ENCODE measurements at places on chromosomes 5 and 9. TPM values are rescaled to one million over a fixed set of nuclear protein-coding genes. Genes with fewer than 3 reads are reported as not detected.

NRG2 gene
- total RNA-seq = 0.52 TPM

RANBP3L gene
- total RNA-seq = under 0.01 TPM

DNA sequence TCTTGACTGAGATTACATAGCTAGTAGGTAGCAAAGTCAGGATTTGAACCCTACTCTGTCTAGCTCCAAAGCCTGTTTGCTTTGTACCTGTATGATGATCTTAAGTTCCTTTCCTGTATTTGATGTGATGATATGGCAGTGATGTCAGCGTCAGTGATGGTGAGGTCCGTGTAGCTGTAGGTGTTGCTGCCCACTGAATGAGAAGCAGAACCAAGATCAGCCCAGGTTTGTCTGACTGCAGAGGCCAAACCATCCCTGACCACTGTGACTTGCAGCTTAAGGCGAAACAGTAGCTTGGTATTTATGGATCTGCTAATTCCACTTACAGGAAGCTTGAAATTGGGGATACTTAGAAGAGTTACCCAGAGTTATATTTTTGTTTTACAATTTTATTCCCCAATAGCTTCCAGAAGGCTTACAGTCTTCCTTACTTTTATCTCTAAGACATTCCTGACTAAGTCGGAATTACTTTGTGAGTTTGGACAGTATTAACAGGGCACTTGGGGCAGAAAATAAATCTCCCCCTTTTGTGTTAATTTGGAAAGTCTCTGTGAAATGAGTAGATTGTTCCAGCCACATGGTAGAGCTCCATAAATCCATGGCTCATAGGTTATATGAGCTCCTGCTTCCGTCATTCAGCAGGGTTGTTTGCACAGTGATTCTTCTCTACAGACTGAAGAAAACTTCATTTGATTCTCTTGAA, 273.4 kb downstream of the NR3C1 start:
- DNase-seq = no peak

- DNase-seq = no peak
Measured at GRCh38 chr5:111385970-111386831, 126.1 kb downstream of the STARD4 start.

GRCh38 chr9:37026113-37026930, 7.7 kb downstream of the PAX5 start:
- no peak for DNase-seq

ORM2 gene
- total RNA-seq = not detected

MEF2C gene
- 1.8 TPM for total RNA-seq

DNA sequence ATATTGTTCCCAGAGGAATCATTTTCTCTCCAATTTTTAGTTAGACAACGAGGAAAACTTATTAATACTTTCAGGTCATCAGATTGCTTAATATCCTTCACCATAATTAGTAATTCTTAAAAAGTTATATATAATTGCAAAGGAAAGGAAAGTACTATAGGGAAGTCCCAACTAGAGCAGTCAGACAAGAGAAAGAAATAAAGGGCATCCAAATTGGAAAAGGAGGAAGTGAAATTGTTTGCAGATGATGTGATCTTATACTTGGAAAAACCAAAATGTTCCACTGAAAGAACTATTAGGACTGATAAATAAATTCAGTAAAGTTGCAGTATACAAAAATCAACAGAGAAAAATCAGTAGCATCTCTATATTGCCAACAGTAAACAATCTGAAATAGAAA, 223.5 kb upstream of the MEF2C start:
- no peak for DNase-seq

ANKRD34B gene
- total RNA-seq = 4.4 TPM

- peak; percentile 12 for DNase-seq
Measured at GRCh38 chr5:124523897-124524296, 222.5 kb downstream of the ZNF608 start.

- DNase-seq = no peak
Measured at GRCh38 chr5:73318308-73318719, 130.3 kb downstream of the FOXD1 start.

GRCh38 chr5:131984956-131985665, 26.3 kb downstream of the ACSL6 start:
- no peak for DNase-seq

GRCh38 chr9:115730396-115730795, 423.2 kb upstream of the PAPPA start:
- no peak for DNase-seq

DNA sequence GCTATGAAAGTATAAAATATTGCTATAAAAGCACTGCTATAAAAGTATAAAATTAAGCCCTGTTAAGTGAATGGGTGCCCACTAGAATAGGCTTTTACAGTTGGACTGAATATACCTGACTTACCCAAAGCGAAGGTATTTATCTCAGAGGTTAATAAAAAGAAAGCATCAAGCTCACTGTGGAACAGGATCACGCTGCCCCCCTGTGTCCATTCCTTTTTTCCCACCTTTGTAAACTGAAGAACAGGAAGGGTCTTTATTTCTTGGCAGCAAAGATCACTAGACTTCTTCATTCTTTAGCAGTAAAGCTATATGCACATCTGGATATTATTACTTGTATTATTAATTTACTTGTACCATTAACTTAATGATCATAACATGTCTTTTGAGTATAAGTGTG, 22.1 kb upstream of the PLPP6 start:
- peak; percentile 29 for DNase-seq

CATSPER3 gene
- not detected for total RNA-seq

DNA sequence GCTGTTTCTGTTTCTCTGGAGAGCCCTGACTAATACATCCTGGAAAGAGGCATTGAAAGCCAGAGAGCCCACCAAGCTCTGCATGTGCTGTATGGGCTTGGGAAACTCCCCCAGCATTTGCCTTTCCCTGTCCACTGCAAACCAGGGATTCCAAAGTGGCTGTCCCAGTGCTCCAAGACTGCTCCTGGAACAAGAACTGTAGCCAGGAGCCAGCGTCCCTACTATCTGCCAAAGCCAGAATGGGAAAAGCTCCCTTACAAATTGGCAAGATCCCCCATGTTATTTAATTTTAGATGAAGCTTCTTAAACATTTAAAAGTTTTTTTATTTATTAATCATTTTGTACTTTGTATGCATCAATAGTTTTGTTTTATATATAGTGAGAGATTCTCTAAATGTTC, 263.2 kb downstream of the GABRB2 start:
- DNase-seq = no peak

FAM151B gene
- 0.69 TPM for total RNA-seq

GRCh38 chr5:178113141-178113787, at the start of gene N4BP3:
Gene N4BP3, plus strand, starts transcription at chr5:178113532. Its CDS starts 6,052 bp downstream, at chr5:178119584.
- DNase-seq = peak; percentile 40

PCDHA1 gene
- total RNA-seq = 0.35 TPM

CCNH gene
- 59.2 TPM for total RNA-seq

OR1B1 gene
- not detected for total RNA-seq

PAPPA gene
- 2.5 TPM for total RNA-seq

DNA sequence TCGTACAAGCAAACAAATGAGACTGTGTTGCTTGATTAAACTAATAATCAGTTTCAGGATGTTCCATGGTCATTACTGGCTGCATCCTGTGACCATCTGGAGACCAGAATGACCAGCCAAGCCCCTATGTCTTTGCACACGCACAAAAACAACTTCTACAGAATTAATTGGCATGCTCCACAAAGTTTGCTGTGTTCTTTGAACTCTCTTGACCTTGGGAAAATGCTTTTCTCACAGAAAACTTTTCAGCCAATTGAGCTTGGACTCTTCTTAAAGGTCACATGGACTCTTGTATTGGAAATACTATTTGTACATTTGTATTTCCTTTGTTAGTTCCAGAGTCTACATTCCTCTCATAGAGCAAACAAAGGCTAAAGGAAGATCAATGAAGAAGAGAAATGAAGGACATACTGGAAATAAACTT, 147.8 kb downstream of the ARRDC3 start:
- no peak for DNase-seq

PCDHGA5 gene
- total RNA-seq = under 0.01 TPM

DNA sequence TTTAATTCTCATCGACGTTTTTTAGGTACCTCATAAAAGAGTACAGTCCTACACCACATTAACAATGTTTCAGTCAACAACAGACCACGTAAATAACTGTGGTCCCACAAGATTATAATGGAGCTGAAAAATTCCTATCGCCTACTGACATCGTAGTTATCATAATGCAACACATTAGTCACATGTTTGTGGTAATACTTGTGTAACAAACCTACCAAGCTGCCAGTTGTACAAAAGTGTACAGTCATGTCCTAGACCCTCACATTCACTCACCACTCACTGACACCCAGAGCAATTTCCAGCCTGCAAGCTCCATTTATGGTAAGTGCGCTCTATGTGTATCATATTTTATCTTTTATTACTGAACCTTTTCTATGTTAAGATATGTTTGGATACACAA, 16.8 kb downstream of the GNAQ start:
- DNase-seq = no peak

- no peak for DNase-seq
Measured at GRCh38 chr5:154866841-154867240, 8.4 kb downstream of the CNOT8 start.

GRCh38 chr5:151183456-151184245, 26.1 kb upstream of the ANXA6 start:
- DNase-seq = peak; percentile 12

- no peak for DNase-seq
Measured at GRCh38 chr5:95072281-95072680, 212.6 kb downstream of the MCTP1 start.
